ENCODE measurements at places on chromosomes 12 and 14. TPM values are rescaled to one million over a fixed set of nuclear protein-coding genes. Genes with fewer than 3 reads are reported as not detected.
A peak's percentile ranks its signal among the peaks of the same experiment; 100 is the strongest.

Gene EMP1
- total RNA-seq: 594 TPM

Gene SLC10A1
- not detected for total RNA-seq

Gene ISM2
- total RNA-seq: 0.39 TPM

DNA sequence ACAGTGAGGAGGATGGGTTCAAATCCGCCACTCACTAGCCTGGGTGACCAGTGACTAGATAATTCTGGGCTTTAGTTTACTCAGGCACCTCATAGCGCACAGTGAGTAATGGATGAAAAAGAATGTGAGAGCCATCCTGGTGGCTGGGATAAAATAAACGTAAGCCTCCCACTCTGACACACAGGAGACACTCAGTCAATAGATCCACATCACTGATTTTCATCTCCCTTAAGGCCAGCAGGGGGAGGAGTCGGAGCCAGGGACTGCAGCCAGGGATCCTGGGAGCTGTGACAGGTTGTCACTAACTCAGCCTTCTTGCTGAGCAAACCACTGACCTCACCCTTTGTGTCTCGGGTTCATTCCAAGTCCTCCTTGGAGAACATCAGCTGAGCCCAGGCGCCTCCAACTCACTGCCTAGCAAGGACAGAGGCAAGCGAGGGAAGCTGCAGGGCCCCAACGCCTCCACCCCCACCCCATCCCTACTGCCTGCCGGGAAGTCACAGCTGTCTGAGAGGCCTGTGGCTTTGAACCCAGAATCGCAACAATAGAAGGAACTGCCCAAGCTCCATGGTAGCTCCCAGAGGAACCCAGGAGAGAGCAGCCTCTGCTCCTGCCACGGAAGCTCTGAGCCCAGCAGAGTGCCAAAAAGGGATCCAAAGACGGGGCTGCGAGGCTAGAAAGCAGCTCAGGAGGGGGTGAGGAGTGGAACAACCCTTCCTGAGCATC, 30.7 kb downstream of the PXN start:
- DNase-seq: peak; percentile 89

GRCh38 chr12:59383079-59383822, 212.6 kb upstream of the SLC16A7 start:
- no peak for DNase-seq

- DNase-seq: no peak
Measured at GRCh38 chr12:63495974-63496373, 172.3 kb downstream of the DPY19L2 start.

GRCh38 chr12:76186131-76186906, 101.8 kb upstream of the NAP1L1 start:
- DNase-seq: no peak

- no peak for DNase-seq
Measured at GRCh38 chr14:34643361-34643760, 13.4 kb upstream of the SNX6 start.
